Activated CD8-positive, alpha-beta memory T cell treated with anti-CD3 and anti-CD28 coated beads, Interleukin-2, amount 50 U/mL, for 48 hours (primary cell): ENCODE measurements at places on chromosomes 3 and 15.

- no peak for DNase-seq
Observed at GRCh38 chr3:123281406-123281805, 79.7 kb downstream of the SEC22A start.

GRCh38 chr3:13671482-13672233 is 122.7 kb downstream of the FBLN2 start:
- DNase-seq = no peak

GRCh38 chr3:128603811-128604775 is 46.5 kb downstream of the RPN1 start:
- no peak for DNase-seq

GRCh38 chr15:90597577-90597976 is 67.9 kb downstream of the CRTC3 start:
- no peak for DNase-seq

DNA sequence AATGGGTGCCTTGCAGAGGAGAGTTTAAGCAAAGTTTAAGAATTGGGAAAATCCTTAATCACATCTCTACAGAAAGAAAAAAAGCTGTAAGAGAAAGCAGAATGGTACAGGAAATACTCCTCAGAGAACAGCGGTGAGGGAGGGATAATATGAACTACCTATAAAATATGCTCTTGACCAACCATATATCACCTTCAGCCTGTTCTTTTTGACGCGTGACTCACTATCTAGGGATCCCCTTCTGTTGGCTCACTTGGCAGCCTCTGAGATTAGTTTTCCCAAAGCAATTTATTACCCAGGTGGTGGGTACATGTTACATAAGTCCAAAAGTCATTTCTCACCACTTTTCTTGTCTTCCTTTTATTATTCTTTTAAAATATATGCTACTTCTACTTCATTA is 97.7 kb downstream of the CNTN6 start:
- no peak for DNase-seq

GRCh38 chr3:187616307-187616972 is 53.8 kb downstream of the SST start:
- DNase-seq = peak; percentile 73

DNA sequence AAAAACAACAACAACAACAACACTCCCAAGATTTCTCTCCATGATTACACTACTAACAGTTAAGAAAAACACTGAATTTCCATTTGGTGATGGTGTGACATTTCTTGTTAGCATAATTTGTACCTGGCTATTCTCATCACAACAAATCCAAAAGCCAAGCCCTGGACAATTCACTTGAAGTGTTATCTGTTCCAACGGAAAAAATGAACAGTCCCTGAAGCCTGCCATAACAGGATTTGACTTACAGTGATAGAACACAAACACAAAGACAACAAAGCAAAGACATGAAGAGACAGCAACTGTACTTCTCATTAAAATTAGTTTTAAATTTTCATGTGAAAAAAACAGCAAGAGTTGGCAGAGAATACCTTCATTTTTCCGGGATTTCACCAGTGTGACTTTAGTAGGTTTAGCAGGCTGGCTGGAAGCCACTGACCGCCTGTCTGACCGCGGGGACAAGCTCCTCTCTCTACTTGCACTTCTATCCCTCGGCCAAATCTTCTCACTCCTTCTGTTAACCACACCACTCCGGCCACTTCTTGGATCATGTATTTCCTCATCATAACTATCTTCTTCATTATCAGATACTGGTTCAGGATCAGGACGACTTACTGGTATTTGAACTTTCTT is 56.3 kb downstream of the TJP1 start:
- no peak for DNase-seq
